ENCODE measurements at places on chromosomes 2 and 18.

DNA sequence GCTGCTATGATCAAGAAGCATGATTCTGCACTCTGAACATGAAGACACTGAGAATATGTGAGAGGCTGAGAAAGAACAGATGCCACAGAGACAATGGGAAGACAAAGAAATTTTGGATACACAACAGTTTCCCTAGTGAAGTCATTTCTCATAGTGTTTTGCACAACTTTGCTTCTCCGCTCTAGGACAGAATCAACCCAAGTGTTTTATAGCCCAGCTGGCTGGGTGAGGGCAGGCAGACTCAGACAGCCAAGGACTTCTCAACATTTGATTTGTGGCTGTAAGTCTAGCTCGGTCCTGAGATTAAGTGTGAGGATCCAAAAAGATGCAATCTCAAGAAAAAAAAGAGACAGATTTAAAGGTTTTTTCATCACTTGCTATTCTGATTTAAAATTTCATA, 536.5 kb upstream of the CRIM1 start:
- DNase-seq = no peak

- no peak for DNase-seq
These were observed 296.7 kb upstream of the KCNH7 start for GRCh38 chr2:163135256-163135655.

DNA sequence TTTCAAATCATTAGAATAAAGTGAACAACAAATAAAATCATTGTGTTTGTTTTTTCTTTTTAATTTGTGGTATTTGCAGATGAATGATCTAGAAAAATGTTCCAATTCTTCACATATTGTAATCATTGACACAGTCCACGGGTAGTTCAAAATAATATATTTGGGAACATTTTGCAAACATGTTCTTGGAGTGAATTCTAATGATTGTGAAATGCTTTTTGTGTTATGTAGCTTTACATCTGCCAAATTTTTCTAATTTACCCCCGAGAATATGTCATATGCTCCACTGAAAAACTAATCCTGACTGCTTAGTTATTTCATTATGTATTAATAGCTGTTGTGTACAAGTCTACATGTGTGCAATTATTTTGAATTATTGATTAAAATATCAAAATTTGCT, 1468.4 kb upstream of the NXPH2 start:
- DNase-seq = no peak

DNA sequence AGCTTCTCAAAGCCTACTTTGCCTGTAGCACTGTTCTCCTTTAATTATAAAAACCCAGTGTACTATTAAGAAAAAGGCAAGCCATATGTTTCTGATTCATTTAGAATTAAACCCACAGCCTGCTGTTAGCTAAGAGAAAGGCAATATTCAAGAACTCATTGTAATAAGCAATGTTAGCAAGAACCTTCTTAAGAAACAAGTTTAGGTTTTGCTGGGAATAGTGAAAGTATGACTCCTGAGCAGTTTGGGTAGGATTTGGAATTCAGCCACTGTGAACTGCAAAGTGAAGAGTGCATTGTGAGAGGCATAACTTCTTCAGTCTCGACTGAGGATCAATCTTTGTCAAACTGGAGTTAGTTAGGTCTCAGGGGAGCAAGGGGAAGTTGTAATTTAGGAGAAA, 206.5 kb upstream of the NT5C1B start:
- DNase-seq = no peak

All from right hindlimb (tissue), 1 donor.